ENCODE measurements at places on chromosomes 3 and 15. TPM values are rescaled to one million over a fixed set of nuclear protein-coding genes. Genes with fewer than 3 reads are reported as not detected.

The GP5 gene
- 0.17 TPM for total RNA-seq

The SLC51B gene
- total RNA-seq: 0.51 TPM

The HTR3E gene
- not detected for total RNA-seq

The DNAH12 gene
- under 0.01 TPM for total RNA-seq
